ENCODE measurements at places on chromosomes 12 and 14. TPM values are rescaled to one million over a fixed set of nuclear protein-coding genes. Genes with fewer than 3 reads are reported as not detected.

NTS gene
- not detected for total RNA-seq

TAS2R20 gene
- total RNA-seq = 2.6 TPM

IQSEC3 gene
- 0.21 TPM for total RNA-seq

BDKRB2 gene
- total RNA-seq = under 0.01 TPM

FBXO33 gene
- total RNA-seq = 114 TPM

Data from mononuclear cell (primary cell).